ENCODE measurements at places on chromosomes 5 and 9.

GRCh38 chr5:78287833-78288232, 6.7 kb downstream of the AP3B1 start:
- peak; percentile 54 for DNase-seq

DNA sequence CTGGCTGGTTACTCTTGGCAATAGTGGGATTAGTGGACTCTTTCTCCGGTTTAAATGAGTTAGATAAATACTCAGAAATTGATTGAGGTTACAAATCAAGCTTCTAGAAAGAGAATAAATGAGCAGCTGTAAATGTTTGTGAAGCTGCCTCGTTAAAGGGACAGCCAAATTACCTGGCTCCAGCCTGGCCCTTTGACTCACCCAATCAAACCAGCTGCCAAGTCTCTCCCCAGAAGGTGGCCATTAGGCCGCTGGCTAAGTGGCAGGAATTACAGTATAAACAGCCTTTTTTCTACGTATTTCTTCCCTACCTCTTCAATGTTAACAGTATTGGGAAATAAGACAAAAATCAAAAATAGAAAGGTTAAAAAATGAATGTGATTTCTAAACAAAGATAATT, 46.0 kb upstream of the SRFBP1 start:
- no peak for DNase-seq

GRCh38 chr5:61493973-61494372, 161.9 kb downstream of the ZSWIM6 start:
- no peak for DNase-seq

DNA sequence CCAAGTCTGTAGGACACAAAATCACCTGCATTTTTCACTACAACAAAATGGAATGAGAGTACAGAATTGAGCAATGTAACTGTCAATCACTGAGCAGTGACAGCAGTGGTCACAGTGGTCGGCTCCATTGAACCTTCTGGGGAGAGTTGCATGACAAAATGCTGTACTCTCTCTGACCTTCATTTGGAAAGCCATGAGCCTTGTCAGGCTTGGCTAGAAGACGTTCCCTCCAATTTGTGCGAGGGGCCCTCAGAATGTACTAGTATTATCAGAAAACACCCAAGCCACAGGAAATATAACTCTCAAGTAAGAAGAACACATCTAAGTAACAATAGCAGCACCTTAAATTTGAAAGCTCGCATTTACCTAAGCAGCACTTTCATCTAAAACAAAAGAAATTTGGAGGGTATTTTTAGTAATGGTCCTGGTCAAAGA, 425.6 kb upstream of the MEF2C start:
- no peak for DNase-seq

GRCh38 chr5:17255471-17256021, 38.1 kb downstream of the BASP1 start:
- DNase-seq, result peak; percentile 92

GRCh38 chr9:103287361-103287760, 292.2 kb downstream of the CYLC2 start:
- DNase-seq, result no peak

GRCh38 chr5:109030360-109031143, 282.9 kb downstream of the FER start:
- DNase-seq, result no peak

- no peak for DNase-seq
These were observed 275.9 kb downstream of the GADD45G start for GRCh38 chr9:89880721-89881120.

- DNase-seq, result no peak
These were observed 40.4 kb upstream of the MACIR start for GRCh38 chr5:103218164-103218563.

DNA sequence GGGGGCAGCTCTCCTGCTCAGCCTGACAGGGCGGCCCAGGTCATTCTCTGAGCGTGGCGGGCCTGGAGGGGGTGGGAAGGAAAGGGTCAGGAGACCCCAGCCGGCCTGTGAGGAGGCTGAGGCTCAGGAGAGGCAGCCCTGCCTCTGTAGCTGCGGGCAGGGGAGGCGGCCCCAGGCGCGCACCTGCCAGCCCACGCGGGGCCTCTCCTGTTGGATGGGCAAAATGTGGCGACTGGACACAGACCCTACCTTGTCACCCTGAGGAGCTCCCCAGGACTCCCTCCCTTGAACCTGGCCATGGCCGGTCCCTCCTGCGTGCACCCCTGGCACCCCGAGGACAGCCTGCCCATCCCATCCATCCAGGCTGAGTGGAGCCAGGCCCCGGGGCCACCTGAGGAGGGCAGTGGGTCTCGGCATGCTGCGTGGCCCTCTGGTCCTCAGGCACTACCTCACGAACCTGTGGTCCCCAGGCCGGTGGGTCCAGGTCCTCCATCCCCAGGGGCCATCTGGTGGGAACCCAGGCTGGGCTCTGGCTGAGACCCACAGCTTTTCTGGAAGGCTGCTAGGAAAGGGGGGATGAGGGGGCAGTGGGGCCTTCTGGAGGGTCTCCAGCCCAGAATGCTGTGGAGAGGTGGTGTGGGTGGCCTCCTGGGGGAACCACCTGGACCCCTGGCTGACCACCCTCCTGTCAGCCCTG, 15.1 kb upstream of the NRARP start:
- DNase-seq, result no peak
